CD4-positive, alpha-beta T cell (primary cell): ENCODE measurements at places on chromosomes 5 and 9.

- DNase-seq: no peak
Observed at GRCh38 chr5:16883176-16883575, 52.9 kb downstream of the MYO10 start.

- DNase-seq: no peak
Observed at GRCh38 chr5:173268750-173269432, 33.9 kb upstream of the NKX2-5 start.

DNA sequence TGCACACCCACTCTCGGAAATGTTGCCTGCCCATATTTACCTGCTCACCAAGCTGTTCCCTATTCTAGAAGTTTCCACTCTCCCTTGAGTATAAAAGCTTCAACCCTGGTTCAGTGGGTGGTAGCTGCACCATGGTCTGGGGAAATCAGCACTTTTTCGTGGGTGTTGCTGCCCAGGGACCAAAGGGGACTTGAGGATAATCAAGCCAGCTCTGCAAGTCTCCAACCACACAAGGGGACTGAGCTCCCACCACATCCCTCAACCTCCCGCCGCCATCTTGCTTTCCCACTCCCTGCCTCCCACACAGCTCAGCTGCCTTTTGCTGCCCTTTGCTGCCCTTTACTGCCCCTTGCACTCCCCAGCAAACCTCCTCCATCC is 210.0 kb downstream of the AUH start:
- no peak for DNase-seq

- no peak for DNase-seq
Observed at GRCh38 chr5:157072508-157072907, 13.6 kb upstream of the HAVCR1 start.

- DNase-seq: no peak
Observed at GRCh38 chr5:40587376-40587775, 92.3 kb upstream of the PTGER4 start.

DNA sequence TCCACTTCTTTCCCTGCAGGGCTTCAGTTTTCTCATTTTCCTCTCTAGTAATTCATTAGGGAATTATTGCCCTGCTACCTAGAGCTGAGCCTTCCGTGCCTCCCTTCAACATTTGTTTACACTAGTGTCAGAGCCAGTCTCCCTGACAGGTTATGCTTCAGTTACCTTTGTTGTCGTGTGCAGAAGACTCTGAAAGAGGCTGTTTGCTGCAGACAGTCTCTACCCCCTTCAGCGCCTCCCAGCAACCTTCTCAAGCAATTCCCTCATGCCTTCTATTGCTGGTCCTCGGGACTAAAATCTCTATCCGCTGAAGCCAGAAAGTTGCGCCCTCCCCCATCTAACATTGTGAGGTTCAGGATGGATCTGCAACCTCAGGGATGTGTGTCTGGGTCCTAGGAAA is 12.8 kb downstream of the RALGPS1 start:
- DNase-seq: no peak

GRCh38 chr5:111486055-111486454 is 26.3 kb downstream of the STARD4 start:
- DNase-seq: no peak

GRCh38 chr9:27094640-27095298 is 14.3 kb upstream of the TEK start:
- DNase-seq: no peak

GRCh38 chr5:37495210-37495609 is 116.1 kb downstream of the WDR70 start:
- DNase-seq: no peak

- no peak for DNase-seq
Observed at GRCh38 chr5:159211729-159212174, 2.4 kb upstream of the RNF145 start.

GRCh38 chr9:107491081-107492053 is 1.8 kb upstream of the KLF4 start:
- DNase-seq: no peak

DNA sequence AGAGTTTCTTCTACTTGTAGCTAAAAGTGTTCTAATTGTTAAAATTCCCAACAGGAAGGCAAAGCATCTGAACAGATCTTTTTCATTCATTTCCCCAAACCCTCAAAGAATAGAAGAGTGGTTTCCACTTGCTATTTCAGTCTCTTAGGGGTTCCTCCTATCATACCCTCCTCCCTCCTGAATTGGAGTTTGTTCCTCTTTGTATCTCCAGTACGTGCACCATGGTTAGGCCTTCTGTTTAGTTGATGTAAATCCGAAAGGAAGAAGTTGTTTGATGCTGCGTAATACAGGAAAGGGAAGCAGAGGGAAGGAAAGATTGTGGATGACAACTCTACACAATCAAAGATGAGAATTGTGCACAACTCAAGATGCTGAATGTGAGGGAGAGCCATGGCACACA is 303.6 kb downstream of the PIK3R1 start:
- no peak for DNase-seq

DNA sequence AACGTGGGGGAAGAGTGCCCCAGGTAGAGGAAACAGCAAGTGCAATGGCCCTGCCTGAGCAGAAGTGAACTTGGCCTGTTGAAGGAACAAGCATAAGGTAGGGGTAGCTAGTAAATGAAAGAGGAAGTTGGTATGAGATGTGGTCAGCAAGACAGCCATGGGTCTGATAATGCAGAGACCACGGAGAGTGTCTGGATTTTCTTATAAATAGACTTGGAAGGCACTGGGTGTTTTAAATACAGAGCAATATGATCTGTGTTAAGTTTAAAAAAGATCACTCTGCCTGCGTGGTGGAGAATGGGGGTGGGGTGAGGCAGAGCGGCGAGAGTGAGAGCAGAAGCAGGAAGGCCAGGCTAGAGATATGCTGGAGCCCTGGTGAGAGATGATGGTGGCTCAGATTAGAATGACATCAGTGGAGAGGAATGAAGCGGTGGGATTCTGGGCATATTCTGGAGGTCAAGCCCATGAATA is 4.2 kb downstream of the ADAM19 start:
- no peak for DNase-seq

DNA sequence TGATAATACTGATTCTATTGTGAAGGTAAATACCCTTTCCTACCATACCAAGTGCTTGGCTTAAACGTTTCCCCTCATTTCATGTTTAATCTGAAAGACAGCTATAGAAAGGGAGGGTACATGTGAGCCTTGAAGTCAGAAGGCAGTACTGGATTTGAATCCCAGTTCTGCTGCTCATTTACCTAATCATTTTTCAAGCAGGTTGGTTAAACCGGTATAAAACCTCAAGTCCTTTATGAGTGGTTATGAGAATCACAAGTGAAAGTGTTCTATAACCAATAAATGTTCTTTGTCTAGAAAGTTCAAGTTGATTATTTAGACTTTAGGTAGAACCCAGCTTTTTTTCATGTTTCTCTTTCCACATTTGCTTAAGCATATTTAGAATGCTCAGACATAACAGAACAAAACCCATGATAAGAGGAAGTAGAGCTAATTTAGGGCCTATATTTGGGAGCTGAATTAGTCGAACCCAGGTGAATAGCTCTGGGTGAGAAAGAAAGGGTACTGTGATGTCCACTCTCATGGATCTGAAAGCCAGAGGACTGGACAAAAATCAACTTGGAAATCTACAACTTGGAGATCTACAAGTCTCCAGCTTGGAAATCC is 29.7 kb upstream of the F2RL2 start:
- DNase-seq: no peak

DNA sequence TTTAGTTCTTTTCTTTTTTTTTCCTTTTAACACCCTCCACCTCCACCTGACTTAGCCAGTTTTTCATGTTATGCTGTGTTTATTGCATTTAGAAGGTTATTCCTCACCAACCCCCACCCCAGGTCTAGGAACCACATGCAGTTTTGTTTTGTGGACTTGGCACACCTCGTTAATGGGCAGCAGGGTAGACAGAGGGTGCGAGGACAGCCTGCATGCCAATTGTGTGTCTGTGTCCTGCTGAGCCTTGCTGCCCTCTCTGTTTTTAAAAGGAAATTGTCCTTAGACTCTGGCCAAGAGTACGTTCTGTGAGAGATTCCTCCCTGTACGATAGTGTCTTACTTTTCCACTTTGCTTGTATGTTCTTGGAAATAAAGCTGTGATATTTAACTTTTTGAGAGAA is 13.9 kb downstream of the PIK3R1 start:
- DNase-seq: no peak

GRCh38 chr9:108694170-108694569 is 161.6 kb downstream of the ACTL7B start:
- no peak for DNase-seq

DNA sequence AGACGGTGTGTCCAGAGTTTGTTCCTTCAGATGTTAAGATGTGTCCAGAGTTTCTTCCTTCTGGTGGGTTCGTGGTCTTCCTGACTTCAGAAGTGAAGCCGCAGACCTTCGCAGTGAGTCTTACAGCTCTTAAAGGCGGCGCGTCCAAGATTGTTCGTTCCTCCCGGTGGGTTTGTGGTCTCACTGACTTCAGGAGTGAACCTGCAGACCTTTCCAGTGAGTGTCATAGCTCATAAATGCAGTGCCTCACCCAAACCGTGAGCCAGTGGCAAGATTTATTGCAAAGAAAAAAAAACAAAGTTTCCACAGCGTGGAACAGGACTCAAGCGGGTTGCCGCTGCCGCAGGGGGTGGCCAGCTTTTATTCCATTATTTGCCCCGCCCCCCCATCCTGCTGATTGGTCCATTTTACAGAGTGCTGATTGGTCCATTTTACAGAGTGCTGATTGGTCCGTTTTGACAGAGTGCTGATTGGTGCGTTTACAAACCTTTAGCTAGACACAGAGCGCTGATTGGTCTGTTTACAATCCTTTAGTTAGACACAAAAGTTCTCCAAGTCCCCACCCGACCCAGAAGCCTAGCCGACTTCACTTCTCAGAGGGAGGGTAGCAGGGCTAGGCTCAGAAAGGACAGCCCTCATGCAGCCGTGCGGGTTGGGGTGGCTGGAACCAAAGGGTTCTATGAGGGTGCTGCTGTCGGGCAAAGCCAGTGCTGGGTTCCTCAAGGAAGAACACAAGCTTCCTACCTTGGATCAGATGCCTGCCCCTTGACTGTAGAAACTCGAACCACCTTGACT is 9.1 kb upstream of the RNF130 start:
- peak; percentile 59 for DNase-seq

DNA sequence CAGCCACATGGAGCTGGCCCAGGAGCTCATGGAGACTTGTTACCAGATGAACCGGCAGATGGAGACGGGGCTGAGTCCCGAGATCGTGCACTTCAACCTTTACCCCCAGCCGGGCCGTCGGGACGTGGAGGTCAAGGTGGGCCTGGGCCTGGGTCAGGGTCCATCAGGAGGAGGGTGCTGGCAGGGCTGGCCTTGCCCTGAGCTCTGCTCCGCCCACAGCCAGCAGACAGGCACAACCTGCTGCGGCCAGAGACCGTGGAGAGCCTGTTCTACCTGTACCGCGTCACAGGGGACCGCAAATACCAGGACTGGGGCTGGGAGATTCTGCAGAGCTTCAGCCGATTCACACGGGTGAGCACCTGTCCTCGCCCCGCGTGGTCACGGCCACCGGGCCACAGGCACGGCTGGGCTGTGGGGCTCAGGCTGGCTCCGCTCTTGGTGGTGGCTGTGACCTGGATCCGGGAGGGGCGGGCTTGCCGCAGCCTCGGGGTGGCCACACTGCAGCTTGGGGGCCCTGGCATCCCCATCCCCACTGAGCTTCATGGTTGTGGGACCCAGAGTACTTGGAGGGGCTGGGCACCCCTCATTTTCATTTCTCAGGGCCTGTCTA is 7.1 kb downstream of the DPP7 start:
- DNase-seq: no peak

GRCh38 chr9:133103183-133103986 is 17.7 kb downstream of the RALGDS start:
- peak; percentile 43 for DNase-seq

GRCh38 chr9:72701510-72701909 is 180.1 kb downstream of the TMC1 start:
- DNase-seq: no peak

DNA sequence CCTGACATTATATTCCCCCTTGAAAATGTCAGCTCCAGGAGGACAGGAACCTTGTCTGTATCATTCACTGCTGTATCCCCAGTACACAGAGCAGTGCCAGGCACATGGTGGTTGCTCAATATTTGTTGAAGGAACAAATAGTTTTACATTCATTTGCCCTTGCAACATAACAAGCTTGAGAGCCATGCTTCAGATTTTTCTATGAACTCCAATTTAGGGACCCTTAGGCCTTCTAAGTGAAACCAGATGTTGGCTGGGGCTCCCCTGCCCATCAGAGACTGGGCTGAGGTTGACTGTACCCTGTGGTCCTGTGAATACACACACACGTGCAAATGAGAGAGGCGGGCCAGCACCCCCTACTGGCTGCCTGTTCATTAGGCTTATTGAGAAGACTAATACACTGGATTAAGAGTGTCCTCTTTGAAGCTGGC is 214.9 kb upstream of the WWC1 start:
- no peak for DNase-seq

DNA sequence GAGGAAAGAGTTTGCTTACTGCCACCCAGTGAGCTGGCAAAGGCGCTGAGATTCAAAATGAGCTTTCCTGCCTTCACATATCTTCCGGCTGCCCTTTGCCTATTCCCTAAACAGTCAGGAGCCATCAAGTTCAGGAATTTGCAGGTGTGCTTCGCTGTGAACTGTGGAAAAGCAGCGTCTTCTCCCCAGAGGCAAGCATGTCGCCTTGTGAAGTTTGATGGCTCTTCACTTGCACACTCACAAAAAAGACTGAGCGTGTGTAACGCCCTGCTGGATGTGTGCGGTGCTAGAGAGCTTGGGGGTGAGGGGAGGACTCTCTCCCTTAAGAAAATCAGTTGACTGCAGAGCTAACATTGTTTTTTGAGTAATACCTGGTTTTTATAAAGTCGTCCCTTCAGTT is 288.7 kb downstream of the DOCK8 start:
- no peak for DNase-seq

DNA sequence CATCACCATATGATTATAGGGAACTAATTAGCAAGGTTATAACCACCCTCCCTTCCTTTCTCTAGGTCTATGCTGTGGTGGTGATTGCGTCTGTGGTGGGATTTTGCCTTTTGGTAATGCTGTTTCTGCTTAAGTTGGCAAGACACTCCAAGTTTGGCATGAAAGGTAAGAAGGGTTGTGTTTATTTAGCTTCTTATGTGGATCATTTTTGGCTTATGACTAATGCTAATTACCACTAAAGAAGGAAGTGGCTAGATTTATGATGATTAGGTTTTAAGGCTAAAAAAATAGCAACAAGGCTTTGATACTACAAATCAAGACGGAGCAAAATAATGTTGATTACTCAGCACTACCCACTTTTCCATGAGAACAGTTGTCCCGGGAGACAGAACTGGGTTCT is 82.4 kb downstream of the NTRK2 start:
- no peak for DNase-seq

DNA sequence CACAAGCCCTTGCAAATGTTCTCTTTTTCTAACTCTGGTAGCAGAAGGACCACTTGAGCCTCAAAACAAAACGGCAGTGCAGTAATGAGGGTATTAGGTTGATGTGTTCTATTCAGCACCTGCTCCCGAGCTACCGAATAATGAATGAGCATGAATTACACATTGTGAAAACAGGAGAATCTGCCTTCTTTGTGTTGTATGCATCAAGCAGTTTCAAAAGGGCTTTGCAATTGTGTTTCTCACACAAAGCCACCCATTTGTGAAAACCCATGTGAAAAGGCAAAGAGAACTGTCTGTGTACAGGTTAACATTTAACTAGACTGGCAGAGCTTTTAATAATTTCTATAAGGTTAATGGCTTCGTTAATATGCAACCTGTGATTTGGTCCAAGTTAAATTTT is 97.8 kb downstream of the STK32A start:
- no peak for DNase-seq
